ENCODE measurements at places on chromosomes 1 and 21.

DNA sequence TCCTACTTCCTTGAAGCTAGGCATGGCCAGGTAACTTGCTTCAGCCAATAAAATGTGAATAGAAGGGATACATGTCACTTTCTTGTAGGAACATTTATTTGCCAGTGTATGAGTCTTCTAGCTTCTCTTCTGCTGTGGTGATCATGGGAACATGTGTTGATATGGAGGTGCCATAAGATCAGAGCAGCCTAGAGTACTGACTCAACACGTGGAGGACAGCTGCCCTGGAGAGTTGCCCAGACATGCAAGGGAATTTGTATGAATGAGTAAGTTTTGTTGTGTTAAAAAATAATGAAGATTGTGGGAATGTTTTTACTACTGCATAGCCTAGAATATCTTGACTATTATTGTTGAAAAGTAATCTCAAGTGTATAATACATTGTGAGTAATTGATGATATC is 502.3 kb downstream of the NUF2 start:
- peak; percentile 17 for DNase-seq

- DNase-seq = no peak
Observed at GRCh38 chr1:3274972-3275371, 179.5 kb upstream of the ARHGEF16 start.

DNA sequence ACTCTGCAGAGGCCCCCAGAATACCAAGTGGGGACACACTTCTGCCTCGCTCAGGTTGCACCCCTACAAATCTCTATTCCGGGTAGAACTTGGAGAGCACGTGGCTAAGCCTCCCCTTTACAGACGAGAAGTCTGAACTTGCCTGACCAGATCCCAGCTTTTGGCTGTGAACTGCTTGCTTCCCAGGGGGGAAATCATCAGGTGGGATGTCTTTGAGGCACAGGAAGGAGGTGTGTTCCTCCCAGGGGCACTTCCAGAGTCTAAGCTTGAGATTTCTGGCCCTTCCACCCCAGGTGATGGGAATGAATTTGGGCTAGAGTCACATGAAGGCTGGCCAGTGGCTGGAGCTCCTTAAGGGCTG is 1.3 kb upstream of the S100A3 start:
- DNase-seq = no peak

DNA sequence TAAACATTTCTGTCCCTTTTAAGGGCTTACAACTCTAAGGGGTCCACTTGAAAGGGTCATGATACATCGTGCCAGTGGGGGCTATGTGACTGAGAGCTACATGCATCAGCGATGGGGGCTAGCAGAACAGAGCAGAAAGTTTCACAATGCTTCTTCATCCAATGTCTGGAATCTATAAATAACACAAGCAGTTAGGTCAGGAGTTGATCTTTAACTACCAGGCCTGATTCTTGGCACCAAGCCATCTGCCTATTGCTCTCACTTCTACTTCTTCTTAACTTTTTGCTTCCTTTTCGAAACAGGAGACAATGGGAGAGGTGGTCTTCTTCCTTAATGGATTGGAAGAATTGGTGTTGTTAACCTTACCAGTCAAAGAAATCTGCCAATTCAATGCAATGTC is 410.0 kb downstream of the TGFB2 start:
- no peak for DNase-seq

GRCh38 chr1:204377800-204378668 is 18.3 kb upstream of the PLEKHA6 start:
- peak; percentile 59 for DNase-seq

- peak; percentile 68 for DNase-seq
Observed at GRCh38 chr1:178055093-178055492, 38.8 kb upstream of the RASAL2 start.

GRCh38 chr1:5490635-5491034 is 501.6 kb downstream of the NPHP4 start:
- no peak for DNase-seq

GRCh38 chr1:64974288-64974825 is 8.0 kb upstream of the JAK1 start:
- no peak for DNase-seq

DNA sequence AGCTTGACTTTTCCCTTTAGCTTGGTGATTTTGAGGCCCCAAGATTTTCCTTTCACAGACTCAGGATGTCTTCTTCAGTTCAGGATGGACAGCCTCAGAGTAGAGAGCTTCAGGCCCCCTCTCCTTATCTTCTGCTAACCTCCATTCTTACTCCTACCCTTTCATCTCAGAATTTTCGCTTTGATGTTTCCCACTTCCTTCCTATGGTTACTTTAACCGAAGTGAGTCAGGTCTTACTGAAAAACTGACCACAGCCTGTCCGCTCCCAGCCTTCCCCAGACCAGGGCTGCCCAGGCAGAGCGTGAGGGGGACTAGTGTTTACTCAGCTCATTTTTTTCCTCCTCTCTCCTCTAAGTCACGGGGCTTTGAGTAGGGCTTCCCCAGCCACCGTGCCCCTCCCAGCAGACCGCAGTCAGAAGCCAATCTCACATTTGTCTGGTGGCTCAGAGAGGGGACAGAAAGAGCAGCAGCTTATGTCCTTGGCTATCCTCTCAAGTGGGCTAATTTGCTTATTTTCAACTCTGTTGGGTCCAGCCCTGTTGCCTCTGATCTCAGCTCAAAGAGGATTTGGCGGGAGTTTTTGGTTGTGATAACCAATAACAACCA is 4.2 kb upstream of the IL19 start:
- peak; percentile 96 for DNase-seq

DNA sequence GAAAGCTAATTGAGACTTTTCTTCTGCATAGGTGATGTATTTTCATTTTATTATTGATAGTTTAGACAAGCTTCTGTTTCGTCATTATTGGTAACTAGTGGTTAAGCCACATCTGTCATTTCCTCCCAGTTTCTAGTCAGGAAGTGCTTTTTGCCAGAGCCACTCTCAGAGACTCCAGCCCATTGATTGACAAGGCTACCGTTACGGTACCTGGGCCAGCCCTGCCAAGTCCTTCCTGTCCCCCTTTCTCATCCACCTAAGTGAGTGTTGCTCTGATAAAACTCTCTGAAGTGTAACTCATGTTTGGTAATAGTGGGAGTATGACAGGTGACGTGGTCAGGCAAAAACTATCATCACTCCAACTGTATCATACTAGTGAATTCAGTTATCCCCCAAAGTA is 29.6 kb upstream of the AGL start:
- DNase-seq = no peak

- DNase-seq = no peak
Observed at GRCh38 chr1:211606332-211606913, 27.5 kb upstream of the SLC30A1 start.

- DNase-seq = peak; percentile 80
Observed at GRCh38 chr1:211705467-211706091, 30.2 kb upstream of the NEK2 start.

DNA sequence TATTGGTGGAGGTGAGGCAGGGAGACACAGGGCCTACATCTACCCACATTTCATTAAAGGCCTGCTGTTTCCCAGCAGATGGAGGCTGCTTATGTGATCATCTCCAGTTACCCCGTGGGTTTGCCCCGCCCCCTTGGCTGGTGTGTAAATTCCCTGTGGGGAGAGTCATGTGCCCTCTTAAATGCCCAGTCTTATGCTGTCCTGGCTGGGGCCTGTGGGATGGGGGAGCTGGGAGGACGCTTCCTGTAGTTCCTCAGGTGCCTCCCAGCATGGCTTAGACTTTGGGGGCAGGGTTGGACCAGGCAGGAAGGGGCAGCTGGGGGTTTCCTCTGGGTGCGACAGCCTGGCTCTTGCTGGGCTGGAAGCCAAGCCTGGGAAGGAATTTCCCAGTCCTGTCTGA is 15.5 kb upstream of the CITED4 start:
- DNase-seq = peak; percentile 99

- DNase-seq = peak; percentile 62
Observed at GRCh38 chr1:203649551-203649998, 22.9 kb downstream of the ATP2B4 start.

DNA sequence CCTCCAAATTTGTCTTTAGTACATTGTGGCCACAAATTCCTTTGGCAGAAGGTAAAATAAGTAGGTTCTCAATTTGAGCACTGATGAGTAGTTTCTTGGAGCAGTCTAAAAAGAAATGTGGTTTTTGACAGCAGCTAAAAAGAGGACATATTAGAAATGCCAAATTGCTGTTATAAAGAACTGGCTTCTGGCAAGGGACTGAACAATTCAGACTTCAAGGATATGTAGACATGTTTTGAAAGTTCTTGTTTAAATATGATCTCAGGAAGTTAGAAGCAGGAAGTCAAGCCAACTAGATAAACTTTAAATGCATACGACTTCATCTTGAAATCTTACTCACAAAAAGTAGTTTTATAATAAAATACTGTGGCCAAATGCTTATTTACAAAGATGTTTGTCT is 18.8 kb downstream of the C1orf52 start:
- DNase-seq = no peak

GRCh38 chr21:38766987-38767722 is 38.6 kb upstream of the ETS2 start:
- DNase-seq = peak; percentile 73

GRCh38 chr1:77143529-77144121 is 75.6 kb downstream of the PIGK start:
- peak; percentile 17 for DNase-seq

- DNase-seq = no peak
Observed at GRCh38 chr1:174248041-174248440, 88.7 kb downstream of the RABGAP1L start.

GRCh38 chr21:22927469-22927868 is 1929.3 kb downstream of the NCAM2 start:
- DNase-seq = no peak

DNA sequence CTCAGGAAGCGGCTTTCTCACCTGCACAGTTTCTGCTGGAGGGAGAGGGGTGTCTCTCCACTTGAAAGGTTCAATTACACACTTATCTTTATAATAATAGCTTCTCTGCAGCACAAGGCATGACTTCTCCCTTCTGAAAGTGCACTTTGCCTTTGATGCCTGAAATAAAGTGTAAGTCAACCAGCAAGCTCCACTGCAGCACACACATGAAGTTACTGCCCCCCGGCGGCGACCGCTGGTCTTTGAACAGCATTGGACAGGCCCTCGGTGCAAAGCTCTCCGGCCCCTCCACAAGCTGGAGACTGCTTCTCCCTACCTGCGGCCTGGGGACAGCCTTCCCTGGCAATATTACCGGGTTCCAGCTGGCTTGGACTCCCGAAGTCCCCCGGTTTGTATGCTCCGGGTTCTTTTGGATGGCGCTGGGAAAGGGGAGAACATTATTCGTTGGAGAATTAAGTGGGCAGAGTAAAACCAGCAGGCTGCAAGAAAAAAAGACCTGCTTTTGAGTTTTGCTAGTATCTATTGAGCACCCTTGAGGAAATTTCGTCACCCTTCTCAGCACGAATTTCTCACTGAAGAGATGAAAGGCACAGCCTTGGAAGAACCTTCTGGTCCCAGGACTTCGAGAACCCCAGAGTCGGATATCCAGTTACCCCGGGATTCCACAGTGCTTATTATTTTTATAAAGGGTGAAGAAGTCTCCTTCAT is 11.8 kb downstream of the RCAN1 start:
- DNase-seq = peak; percentile 73

GRCh38 chr1:56589369-56589768 is 10.0 kb upstream of the PLPP3 start:
- DNase-seq = no peak

DNA sequence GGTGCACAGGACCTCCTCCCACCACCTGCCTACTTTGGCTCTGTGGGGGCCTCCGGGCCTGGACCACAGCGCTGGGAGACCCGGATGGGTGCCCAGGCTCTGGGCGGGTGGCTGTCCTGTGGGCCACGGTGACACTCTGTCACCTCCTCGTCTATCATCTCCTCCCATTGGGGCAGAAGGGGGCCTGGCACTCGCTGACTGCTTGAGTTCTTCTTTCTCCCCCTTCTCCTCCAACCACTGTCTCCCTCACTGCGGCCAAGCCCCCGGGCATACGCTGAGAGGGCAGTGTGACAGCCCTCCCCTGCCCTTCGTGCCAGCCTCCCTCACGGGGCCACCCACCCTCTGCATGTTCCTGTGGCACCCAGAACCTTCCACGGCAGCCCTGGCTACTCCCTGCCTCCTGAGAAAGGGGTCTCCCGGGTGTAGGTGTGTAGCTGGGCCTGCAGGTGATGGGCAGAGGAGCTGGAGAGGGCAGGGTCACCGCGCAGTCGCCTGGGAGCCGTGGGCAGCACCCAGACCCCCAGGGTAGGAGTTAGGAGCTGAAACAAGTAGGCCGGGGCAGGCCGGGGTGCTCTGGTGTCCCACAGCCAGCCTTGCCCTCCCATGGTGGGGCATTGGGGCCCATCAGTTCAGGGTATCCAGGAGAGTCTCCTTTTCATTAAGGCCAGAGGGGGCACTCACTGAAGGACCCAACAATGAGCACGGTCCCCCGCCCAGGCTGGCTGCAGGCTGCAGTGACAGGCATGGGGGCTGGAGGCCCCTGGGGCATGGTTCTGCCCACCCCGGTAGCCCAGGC is 9.2 kb upstream of the ARF1 start:
- no peak for DNase-seq

GRCh38 chr1:47147047-47147785 is 10.0 kb downstream of the CYP4A22 start:
- no peak for DNase-seq

DNA sequence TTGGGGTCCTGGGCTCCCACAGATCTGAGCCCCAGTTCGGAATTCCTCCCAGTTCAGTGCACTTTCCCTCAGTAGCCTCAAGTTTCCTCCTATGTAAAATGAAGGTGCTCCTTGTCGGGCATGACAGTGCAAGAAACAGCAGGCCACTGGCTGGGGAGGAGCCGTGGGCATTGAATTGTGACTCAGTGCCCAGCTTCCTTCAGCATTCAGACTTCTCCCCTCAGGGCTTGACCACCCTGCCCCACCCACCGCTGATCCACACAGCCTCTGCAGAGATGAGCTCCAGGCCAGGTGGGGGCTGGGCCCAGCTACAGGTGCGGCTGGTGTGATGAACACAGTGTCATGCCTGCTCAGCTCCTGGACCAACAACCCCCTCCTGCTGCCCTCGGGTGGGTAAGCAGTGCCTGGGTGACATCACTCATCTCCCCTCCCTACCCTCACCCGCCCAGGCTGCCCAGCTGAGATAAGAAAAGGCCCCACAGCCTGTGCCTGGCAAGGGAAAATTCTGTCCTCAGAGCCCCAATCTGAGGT is 4.9 kb downstream of the MOB3C start:
- peak; percentile 94 for DNase-seq

GRCh38 chr21:16634515-16634914 is 878.3 kb upstream of the CXADR start:
- DNase-seq = no peak

- DNase-seq = peak; percentile 69
Observed at GRCh38 chr1:75310067-75310466, 175.9 kb downstream of the LHX8 start.

GRCh38 chr1:194570476-194570875 is 1384.1 kb upstream of the B3GALT2 start:
- no peak for DNase-seq
